ENCODE measurements at places on chromosomes 2 and 18. TPM values are rescaled to one million over a fixed set of nuclear protein-coding genes. Genes with fewer than 3 reads are reported as not detected.
A peak's percentile ranks its signal among the peaks of the same experiment; 100 is the strongest.

The CCDC121 gene
- 0.99 TPM for total RNA-seq

The CRYGD gene
- not detected for total RNA-seq

The GKN1 gene
- not detected for total RNA-seq

The DLGAP1 gene
- total RNA-seq, result 0.53 TPM

The MLPH gene
- total RNA-seq, result 67.8 TPM

The NEURL3 gene
- total RNA-seq, result 3.8 TPM

The BUB1 gene
- total RNA-seq, result 37.5 TPM

DNA sequence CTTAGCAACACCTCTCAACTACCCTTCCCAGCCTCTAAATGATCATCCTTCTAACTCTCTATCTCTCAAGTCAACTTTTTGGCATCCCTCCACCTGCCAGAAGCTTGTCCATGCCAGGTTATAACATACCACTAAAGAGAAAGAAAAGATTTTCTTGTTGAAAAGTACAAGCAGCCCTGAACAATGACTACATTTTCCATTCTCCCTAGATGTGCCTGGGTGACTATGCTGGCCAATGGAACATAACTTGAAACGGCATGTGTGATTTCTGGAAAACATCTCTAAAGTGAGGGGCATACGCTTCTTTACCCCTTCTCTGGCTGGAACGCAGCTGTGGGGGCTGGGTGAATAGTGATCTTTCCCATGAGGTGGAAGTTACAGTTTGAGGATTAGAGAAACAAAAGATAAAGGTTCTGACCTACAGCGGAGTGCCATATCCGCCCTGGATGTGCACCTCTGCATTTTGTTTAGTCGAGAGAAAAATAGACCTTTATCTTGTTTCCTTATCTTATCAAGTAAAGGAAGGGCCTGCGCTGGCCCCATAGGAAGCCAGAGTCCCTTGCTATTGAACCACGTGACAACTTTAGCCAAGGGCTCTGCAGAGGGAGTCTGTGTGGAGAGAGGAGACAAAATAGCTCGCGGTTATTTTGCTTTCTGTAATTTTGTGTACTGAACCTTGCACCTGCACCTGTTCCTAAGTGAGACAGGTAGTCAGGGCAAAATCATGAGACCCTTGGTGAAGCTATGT, 436.8 kb downstream of the TGIF1 start:
- no peak for DNase-seq

DNA sequence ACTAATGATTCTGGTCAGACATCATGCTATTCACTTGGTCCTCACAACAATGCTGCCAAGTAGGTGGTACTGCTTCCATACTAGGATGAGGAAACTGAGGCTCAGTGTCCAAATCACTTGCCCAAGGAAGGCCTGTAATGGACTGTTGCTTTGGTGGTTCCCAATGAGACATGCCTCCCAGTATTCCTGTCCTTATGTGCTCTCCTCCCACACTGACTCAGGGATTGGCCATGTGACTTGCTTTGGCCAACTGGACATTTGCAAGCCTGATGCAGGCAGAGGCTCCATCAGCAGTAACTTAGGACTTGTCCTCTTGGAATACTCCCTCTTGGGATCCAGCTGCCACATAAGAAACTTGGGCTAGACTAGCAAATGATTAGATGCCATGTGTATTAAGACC, 3.0 kb downstream of the FBXO41 start:
- no peak for DNase-seq

- DNase-seq, result no peak
Measured at GRCh38 chr2:99153921-99154604, 679 bp downstream of the TSGA10 start.

GRCh38 chr2:150705767-150706166, 218.3 kb upstream of the RND3 start:
- no peak for DNase-seq

GRCh38 chr2:42890791-42891355, 98.5 kb upstream of the HAAO start:
- DNase-seq, result no peak

DNA sequence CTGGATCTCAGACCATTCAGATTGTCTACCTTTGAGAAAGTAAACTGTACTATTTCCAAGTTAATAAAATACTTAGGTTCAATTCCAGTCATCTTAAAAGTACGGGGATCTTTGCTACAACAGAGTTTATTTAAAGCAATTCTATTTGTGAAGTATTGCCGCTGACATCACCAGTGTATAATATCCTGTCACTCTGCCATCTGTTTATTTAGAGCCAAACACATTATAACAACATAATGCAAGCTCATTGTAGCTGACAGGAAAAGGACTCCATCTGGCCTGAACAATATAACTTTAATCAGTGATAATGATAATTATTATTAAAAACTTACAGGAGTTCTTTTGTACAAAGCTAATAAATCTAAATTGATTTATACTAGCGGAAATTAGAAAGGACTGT, 786.8 kb downstream of the ERBB4 start:
- DNase-seq, result no peak

GRCh38 chr2:69755862-69756467, 14.0 kb downstream of the ANXA4 start:
- peak; percentile 78 for DNase-seq

GRCh38 chr2:137947728-137948336, 16.4 kb upstream of the HNMT start:
- peak; percentile 81 for DNase-seq

GRCh38 chr18:48843596-48843995, 107.2 kb downstream of the SMAD7 start:
- no peak for DNase-seq

GRCh38 chr2:12803607-12804006, 86.9 kb downstream of the TRIB2 start:
- DNase-seq, result no peak

DNA sequence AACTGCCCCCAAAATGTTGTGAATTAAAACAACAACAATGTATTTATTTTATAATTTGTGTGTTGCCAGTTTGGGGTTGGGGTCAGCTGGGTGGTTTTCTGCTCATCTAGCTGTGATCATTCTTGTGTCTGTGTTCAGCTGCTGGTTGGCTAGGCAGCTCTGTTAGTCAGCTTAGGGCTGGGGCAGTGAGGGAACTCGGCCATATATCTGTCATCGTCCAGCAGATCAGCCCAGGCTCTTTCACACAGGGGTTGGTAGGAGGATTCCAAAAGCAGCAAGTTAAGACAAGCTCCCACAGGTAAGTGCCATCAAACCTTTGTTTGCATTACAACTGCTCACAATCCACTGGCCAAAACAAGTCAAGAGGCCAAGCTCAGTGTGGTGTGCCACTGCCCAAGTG, 121.5 kb downstream of the LPIN1 start:
- no peak for DNase-seq

DNA sequence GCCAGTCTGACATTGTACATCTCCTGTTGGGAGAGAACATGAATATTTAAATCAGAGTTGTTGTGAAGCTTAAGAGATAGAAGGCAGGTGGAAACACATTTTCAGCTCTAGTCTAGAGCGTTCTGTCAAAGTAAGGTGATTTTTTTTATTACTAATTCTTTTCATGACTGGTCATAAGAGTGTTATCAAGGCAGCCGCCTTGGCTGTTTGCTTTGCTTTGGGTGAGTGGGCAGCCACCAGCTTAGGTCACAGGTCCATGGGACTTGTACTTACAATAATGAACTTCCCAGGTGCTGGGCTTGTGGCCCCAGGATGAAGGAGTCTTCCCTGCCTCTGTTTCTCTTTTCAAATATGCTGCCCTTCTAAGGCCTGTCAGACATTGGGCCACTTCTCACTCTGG, 256.3 kb downstream of the SRBD1 start:
- DNase-seq, result no peak

DNA sequence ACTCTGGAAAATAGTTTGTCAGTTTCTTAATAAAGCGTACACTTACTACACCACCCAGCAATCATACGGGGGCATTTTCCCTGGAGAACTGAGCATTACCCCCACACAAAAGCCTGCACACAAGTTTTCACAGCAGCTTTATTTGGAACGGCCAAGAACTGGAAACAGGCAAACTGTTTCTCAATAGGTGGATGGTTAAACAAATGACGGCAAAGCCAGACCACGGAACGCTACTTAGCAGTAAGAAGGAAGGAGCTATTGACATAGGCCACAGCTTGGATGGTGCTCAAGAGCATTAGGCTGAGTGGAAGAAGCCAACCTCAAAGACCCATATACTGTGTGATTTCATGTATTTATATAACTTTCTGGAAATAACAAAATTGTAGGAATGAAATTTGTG, 9.0 kb downstream of the MALL start:
- peak; percentile 76 for DNase-seq

DNA sequence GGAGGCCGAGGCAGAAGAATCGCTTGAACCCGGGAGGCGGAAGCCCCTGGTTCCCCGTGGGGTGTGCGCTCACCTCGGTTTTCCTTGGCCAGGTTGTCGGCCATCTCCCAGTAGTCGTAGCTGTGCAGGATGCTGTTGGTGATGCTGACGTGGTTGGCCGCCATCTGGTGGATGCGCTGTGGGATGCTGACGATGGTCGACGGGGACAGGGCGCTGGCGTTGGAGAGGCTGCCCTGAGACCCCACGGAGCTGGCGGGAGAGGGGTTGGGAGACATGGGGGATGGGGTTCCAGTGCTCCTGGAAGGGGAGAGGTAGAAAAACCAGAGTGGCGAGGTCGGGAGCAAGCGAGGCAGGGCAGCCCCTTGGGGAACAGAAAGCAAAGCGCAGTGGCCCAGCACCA, 64.4 kb upstream of the REV1 start:
- DNase-seq, result no peak

DNA sequence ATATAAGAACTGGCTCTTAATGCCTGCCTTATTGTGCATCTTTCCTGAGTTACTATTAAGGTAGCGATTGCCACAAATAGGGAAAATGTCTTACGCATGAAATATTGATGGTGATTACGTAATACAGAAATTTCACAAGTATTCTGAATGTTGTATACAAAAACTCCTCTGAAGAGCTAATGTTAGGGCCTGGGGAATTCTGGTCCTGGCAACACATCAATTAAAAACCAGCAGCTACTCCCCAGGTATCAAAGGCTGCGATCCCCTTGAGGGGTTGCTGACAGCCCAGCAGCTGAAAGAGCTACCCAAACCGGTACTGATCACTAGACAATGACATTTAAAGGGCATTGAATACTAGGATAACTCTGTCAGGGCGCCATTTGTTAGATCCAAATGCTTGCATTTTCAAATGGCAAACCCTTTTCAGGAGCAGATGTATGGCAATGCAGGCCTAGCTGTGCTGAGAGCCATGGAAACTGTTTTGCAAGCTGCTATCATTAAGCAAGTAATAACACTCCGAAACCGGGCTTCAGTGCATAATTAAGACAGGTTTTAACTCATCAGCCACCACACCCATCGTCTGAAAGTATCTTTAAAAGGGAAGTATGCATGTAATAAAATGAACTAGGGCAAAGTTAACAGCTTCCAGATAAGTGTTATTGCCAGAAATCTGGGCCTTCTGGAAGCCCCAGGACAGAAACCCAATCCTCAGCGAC, 78.4 kb downstream of the CLHC1 start:
- no peak for DNase-seq

GRCh38 chr2:231617059-231617926, 24.6 kb downstream of the TEX44 start:
- DNase-seq, result no peak

GRCh38 chr18:55384551-55385275, 203.3 kb downstream of the TCF4 start:
- peak; percentile 14 for DNase-seq

GRCh38 chr2:238523158-238524110, 96.7 kb downstream of the ASB1 start:
- no peak for DNase-seq

- no peak for DNase-seq
Measured at GRCh38 chr2:120825370-120826259, 89.9 kb downstream of the GLI2 start.

DNA sequence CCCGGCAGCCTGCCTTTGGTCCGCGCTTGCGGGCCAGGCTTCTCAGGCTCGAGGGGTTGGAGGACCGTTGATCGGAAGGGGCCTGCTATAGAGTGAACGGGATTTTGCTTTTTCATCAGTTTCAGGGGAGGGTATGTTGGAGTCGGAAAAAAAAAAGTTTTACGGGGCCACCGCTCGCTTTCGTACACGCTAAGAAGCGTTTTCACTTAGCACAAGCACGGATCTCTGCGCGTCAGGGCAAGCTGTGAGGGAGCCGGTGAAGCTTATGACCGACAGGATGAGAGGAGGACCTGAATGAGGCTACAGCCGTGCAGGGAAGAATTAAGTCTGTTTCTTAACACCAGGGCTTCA, 443 bp downstream of the CPSF3 start:
- DNase-seq, result peak; percentile 39

DNA sequence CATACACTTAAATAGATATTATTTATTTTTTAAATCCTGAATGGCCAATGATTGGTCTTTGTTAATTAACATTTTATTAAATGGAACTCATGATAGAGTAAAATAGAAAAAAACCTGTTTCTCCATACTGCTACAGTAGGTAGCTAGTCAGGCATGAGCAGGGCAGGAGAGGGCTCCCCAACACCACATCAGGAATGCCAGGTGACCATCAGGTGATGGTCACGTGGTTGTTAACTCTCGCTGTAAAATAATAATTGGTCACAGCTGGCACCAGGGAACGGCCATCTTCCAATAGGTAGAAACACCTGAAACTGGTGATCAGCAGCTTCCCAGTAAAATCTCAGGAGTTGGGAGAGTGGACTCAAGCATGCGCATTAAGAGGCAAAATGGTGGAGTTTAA, 172.2 kb downstream of the MEIS1 start:
- DNase-seq, result no peak

DNA sequence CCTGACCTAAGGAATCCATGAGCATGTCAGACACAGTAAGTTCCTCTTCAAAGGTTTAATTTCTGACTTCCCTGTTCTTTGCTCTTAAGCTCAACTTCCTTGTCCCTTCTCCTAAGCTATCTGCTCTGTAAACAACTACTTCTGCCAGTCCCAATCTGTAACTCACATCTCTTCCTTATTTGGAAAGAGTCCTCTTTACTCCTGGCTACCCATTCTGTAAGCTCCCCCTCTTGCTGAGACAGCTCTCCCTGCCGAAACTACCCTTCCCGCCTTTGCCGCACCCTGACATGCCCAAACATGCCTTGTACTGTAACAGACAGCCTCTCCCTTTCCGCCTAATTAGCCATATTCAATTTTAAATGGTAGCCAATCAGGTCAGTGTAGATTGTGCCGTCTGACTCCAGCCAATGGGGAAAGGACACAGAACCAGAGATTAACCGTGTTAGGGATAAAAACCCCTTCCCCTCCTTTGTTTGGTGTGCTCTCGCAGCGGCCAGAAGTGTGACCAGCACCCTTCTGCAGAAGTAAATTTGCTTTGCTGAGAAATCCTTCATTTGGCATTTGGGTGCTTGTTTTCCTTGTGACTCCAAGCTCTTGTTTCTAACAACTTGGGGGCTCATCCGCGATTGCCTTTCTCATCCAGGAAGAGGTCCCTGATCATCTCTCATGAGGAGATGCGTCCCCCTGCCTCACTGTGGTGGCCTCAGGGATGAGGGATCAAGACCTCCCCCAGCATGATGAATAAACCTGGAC, 49.0 kb downstream of the PIAS2 start:
- no peak for DNase-seq

GRCh38 chr2:185245806-185246205, 492.8 kb upstream of the FSIP2 start:
- no peak for DNase-seq
